GM06990 (cell line): ENCODE measurements at places on chromosomes 16 and 17.

DNA sequence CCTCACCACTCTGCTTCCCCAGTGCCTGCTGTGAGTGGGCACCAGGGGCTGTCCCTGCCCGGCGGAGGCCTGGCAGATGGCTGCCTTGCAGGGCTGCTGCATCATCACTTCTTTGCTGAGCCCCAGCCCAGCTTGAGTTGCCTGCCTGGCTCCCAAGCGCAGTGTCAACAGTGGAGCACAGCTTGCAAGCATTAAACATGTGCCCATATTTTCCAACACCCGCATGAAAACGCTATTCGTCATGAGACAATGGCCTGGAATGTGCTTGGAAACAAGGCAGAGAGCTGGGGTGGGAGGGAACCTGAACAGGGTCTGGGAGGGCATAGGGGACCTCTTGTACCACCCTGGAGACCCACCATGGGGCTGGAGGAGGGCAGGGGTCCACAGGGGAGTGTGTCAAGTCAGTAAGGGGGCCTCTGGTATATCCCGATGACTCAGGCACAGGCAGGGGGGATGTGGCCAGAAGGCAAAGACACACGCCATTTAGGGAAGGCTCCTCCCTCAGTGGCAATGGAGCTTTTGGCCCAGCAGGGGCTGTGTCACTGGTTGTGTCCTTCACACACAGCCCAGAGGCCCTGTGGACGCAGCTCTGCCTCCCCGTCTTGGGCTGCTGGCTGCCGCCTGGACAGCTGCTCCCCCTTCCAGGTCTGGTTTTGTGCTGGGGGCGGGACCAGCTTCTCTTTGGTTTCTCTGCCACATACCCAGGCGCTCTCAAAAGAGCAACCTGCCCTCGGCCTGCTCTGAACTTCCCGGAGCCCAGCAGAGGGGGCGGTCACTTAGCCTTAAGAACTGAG lies 17.4 kb upstream of the MTSS2 start:
- DNase-seq: no peak

DNA sequence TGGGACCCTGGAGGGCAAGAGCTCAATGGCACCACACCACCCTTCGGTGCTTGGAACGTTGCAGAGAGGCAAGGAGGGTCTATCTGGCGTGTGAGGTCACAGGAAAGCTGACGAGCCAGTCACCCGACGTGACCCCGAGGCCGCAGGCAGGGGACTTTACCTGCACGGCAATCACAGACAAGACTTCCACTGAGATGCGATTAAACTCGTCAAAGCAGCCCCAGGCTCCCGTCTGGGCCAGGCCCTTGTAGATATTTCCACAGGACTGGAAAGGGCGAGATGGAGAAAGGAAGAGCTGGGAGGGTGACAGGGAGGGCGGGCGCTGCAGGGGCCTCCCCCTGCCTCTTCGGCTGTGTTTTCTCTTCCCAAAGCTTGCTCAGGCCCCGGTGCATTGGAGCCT lies 78.3 kb downstream of the DNAH17 start:
- no peak for DNase-seq

DNA sequence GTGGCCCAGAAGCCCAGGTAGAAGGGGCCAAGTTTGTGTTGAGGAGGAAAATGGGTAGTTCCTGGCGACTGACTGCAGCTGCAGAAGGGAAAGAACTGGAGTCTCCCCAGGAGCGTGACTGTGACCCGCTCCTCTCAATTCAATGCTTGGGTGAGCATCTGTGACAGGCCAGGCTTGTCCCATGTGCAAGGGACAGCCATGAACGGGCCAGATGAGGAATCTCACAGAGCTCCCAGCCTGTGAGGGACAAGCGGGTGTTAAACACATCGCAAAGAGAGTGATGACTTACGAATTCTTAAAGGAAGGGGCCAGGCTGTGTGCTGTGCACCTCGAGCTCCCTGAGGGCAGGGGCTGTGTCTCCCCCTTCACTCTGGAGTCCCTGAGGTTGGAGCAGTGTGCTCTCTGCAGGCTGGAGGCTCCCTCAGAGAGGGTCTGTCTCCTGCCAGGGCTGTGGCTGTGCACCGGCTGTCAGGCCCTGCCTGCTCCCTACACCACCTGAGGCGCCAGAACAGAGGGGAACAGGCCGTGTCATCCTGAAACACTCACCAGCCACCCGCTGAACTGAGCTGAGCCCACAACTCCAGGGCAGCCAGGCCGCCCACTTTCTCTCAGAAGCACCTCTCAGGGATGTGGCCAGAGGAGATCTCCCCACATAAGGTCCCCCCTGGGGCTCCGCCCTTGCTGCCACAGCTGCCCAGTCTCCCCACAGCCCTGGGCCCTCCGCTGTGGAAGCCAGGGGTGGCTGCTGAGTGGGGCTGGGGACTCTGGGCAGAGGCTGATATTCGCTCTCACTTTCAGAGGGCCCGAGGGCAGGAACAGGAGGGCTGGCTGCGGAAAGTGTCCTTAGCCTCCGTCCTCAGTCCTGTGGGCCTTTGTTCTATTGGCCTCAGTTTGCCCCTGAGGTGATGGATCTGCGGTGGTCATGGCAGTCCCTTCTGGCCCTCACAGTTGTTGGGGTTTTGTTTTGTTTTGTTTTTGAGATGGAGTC lies 25.7 kb upstream of the NXPH3 start:
- DNase-seq: no peak

DNA sequence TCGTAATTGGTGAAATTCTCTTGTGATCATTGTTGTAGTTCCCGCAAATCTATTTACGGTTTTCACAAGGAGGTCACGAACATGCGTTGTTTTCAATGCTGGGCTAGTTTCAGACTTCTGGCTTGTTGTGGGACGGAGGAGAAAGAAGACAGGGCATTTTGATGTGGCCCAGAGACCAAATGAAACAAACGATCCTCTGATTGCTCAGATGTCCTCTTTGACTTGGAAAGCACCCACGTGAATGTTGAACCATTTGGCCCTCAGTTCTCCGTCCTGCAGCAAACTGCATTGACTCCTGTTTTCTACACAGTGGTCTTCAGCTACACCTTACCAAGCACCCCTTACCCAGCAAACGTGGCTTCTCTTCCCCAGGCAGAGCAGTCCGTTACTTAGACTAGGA lies 391.0 kb downstream of the WWOX start:
- DNase-seq: no peak

- no peak for DNase-seq
Measured at GRCh38 chr17:81448442-81448841, 53.2 kb downstream of the BAHCC1 start.

- no peak for DNase-seq
Measured at GRCh38 chr17:17978481-17979424, 6.1 kb downstream of the DRC3 start.

DNA sequence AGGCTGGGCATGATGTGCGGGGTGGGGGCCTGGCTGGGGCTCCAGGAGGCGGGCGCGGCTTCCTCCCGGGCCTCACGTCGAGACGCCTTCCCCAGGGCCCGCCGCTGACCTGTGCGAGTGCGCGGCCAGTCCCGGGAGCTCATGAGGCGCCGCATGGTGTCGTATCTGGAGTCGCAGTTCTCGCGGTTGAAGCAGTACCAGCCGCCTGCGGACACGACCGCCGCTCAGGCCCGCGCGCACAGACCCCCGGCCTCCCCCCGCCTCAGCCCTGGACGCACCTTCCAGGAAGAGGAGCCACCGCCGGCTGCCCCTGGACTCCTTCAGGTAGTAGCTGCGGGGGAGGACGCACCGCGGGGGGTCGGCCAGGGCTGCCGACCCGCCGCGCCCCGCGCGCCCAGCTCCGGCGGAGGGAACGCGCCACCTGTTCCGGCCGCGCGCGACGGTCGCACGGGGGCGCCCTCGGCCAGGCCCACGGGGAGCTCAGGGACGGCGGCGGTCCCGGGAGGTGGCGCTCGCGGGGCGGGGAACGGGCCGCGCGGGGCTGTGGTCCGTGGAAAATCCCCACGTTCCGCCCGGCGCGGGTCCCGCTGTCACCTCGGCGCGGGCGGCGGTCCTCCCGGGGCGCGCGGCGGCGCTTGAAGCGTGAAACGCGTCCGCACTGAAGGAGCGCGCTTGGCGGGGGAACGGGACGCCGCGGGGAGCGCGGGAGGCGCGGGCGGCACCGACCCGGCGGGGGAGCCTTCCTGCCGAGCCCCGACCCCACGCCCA lies 1.4 kb downstream of the NOTUM start:
- DNase-seq: peak; percentile 73
